ENCODE measurements at places on chromosomes 7 and 10. TPM values are rescaled to one million over a fixed set of nuclear protein-coding genes. Genes with fewer than 3 reads are reported as not detected.

RBM28 gene
- polyA plus RNA-seq = 38.2 TPM

DDX21 gene
- 54.5 TPM for polyA plus RNA-seq

GPR26 gene
- polyA plus RNA-seq = 0.01 TPM

TMEM139 gene
- polyA plus RNA-seq = 0.31 TPM

IFIT1 gene
- polyA plus RNA-seq = 1.8 TPM

BLNK gene
- 0.22 TPM for polyA plus RNA-seq

PLEKHS1 gene
- polyA plus RNA-seq = 0.04 TPM

STAG3 gene
- polyA plus RNA-seq = 0.86 TPM

IDI2 gene
- 180 TPM for polyA plus RNA-seq

RAB19 gene
- not detected for polyA plus RNA-seq

PLPP4 gene
- not detected for polyA plus RNA-seq

MRLN gene
- polyA plus RNA-seq = 297 TPM

PAPOLB gene
- not detected for polyA plus RNA-seq

BICC1 gene
- polyA plus RNA-seq = 4.7 TPM

LIPM gene
- polyA plus RNA-seq = not detected

Measured in psoas muscle (tissue), 8 donors.